ENCODE measurements at places on chromosomes 6 and 20. TPM values are rescaled to one million over a fixed set of nuclear protein-coding genes. Genes with fewer than 3 reads are reported as not detected.

DNA sequence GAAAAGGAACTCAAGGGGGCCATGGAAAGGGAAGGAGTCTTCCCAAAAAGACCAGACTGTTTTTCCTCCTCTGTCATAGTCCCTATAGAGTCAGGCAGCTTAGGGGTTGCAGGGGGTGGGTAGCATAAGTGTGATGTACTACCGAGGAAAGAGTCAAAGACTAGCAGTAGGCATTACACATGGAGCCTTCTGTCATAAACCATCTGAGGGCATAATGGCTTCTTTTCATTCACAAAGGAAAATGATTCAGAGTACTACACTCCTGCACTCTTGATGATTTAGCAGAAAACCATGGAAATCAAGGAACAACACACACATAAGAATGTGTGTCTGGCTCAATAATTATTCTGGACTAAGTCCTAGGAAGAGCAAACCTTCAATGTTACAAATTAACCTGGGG is 14.9 kb downstream of the PLN start:
- DNase-seq, result no peak

DNA sequence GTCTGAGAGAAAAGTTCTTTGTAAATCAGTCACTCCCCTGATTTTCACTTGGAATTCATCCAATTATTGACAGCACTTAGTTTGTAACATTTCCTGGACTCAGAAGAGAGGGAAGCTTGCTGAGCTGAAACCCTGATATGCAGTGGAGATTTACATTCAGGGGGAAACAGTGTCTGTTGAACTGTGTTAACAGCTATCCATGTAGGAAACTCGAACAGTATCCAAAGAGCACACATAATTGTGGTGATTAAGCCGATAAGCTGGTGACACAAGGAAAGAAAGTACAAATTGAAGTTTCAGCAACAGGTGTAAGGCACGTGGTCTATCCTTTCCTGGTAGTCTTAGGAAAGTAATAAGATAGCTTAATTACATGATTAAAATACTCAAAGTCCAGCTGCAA is 78.1 kb upstream of the FLRT3 start:
- DNase-seq, result no peak

- no peak for DNase-seq
These were observed 104.9 kb upstream of the NXT1 start for GRCh38 chr20:23245553-23246181.

DNA sequence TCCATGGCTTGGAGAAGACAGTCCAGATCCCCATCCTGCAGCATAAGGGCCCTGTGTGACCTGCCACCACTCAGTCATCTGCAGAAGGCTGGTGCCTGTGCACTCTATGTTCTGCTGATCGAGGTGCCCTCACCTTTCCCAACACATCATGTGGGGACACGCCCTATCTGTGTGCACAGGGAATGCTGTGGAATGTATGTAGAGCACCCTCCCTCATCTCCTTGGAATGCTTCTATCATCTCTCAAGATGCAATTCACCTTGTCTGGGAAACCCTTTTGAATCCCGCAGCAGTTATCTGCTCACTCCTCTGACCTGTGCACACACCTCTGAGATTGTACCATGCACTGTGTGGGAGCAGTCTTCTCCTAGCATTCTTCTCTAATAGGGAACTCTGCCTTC is 207.2 kb upstream of the SSTR4 start:
- no peak for DNase-seq

EYA4 gene
- not detected for total RNA-seq

GRCh38 chr6:144547409-144547808 is 262.3 kb downstream of the UTRN start:
- DNase-seq, result no peak

GRCh38 chr20:40294747-40295146 is 394.3 kb downstream of the MAFB start:
- no peak for DNase-seq

DEFB124 gene
- total RNA-seq, result not detected

DNA sequence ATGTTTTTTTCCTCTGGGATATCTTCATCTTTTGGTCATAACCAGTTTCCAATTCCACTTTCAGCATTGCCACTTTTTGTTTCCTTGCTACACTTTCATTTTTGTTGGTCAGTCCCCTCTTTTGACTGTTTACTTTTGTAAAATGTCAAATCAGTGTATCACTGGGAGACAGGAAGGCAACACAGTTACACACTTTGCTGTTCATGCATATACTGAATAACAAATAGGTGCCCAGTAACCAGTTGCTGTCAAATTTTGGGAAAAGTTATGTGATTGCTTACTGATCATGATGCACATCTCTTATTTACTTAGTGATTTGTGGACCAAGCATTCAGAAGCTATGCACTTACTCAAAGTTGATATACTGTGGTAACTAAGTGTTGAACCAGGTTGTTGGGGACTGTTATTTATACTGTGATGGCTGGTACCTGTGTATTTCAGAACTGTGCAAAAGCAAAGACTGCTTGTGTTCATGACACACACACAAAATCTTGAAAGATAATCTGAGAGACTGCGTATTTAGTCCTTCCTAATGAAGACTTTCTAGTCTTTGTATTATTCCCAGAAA is 41.0 kb downstream of the ZNF292 start:
- no peak for DNase-seq

DYNLT1 gene
- total RNA-seq, result 103 TPM

DNA sequence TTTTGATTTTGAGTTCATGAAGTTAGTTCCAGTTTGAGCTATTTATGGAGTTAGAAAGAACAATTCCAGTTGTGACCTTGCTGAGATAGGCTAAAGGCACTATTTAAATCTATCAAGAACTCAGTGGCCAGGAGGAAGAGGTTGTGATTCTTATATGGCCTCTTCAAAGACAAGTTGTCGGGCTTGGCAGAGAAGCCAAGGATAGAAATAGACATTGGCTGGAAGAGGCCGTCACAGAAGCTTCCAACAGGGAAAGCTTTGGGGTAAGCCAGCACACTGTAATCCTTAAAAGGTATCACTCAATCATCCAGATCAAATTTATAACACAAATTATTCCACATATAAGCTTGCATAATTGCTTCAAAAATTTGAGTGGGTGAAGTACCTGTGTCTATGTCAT is 286.1 kb downstream of the SYNE1 start:
- DNase-seq, result no peak

GINS1 gene
- 40.1 TPM for total RNA-seq

DNA sequence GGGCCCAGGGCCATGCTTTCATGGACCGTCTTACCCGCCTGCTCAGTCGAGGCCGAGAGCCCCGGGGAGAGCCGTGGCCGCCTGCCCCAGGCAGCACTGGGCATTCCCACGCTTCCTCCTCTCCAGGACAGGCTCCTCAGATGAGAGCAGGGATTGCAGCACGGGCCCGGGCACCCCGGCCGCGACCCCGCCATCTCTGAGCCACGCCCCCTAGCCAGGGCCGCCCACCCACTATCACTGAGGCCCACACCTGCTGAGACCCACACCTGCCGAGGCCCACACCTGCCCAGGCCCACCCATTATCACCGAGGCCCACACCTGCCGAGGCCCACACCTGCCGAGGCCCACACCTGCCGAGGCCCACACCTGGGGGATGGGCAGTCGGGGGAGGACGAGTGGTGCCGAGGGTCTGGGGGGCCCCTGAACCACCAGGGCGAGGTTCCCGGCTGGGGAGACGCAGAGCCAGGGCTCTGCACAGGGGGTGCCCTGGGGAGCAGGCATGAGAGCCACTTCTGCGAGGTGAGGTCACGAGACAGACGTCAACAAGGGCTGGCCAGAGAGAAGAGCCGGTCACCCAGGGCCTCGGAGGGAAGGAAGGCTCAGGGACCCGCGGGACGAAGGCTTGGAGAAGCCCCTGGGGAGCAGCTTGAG is 235.6 kb downstream of the ERMARD start:
- no peak for DNase-seq

- DNase-seq, result no peak
These were observed 99.5 kb upstream of the THEMIS start for GRCh38 chr6:128000363-128000762.

KHDC3L gene
- not detected for total RNA-seq

ACSS1 gene
- total RNA-seq, result 12.7 TPM

DNA sequence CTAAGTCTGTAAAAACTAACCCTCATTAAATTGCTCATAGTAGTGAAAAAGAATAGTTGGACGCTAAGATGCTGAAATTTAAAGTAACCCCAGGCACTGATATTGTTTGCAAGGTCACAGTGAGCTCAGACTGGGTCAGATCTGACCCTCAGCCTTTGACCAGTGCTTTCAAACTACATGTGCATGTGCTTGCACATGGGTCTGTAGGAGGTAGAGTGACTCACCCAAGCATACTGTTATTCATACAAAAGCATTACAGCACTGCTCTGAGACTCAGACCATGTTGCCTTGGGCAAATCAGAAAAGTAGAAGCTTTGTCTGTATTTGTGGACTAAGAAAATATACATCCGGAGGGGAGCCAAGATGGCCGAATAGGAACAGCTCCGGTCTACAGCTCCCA is 326.4 kb upstream of the MARCKS start:
- no peak for DNase-seq

GRCh38 chr20:58109918-58110635 is 118.4 kb downstream of the ANKRD60 start:
- no peak for DNase-seq

GRCh38 chr6:684831-685636 is 7.9 kb downstream of the EXOC2 start:
- no peak for DNase-seq

GRCh38 chr20:56781108-56781739 is 152.1 kb downstream of the TFAP2C start:
- DNase-seq, result no peak

DNA sequence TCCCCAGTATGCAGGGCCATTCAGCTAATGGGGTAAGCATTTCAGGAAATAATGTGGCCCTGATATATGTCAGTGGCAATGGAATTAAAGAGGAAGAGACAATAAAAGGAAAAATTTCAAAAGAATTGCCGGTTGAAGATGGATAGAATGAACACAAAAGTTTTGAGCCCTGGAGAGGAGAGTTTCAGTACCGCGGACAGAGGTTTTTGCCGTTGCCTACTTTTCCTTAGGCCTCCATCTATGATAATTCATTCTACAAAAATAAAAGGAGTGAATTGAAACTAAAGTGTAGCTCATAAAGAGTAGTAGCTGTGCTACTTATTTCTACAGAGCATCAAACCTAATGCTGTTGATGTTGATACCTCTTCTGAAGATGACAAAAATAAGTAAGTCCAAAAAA is 140.7 kb downstream of the RNASET2 start:
- no peak for DNase-seq

SLC22A2 gene
- not detected for total RNA-seq

DNA sequence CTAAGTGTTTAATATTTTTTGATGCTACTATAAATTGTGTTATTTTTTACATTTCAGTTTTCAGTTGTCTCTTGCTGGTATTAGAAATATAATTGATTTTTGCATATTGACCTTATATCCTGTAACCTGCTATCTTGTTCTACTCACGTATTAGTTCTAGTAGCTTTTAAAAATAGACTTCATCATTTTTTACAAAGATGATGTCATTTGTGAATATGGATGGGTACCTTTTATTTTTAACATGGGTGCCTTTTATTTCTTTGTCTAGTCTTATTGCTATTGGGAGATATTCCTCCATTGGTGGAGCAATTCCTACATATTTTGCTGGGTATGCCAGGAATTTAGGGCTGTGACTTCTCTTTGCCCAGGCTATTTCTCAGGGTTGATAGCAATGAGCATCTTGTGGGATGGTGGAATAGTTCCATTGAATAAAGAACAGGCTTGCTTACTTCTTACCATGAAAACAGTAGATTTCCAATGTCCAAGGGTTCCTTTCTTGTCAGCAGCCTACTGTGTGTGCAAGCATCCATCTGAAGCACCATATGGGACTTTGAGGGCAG is 149.7 kb downstream of the CARMIL1 start:
- no peak for DNase-seq

- no peak for DNase-seq
These were observed 66.4 kb upstream of the THBS2 start for GRCh38 chr6:169320013-169320412.

CCN2 gene
- total RNA-seq, result not detected

DNA sequence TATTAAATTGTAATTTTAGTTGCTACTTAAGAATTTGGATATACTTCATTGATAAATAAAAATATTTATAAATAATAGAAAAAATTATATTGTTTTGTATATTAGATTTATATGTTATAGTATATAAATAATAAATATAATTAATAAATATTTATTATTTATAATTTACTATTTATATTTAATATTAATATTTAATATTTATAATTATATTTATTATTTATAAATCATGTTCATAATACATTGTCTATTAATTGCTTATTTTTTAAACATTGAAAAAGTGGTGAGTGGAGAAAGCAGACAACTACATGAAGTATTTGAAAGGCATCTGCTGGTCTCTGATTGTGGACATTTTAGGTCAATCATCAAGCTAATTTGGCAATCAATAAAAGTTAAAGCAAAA is 464.5 kb downstream of the MMUT start:
- no peak for DNase-seq

GRCh38 chr6:156262014-156262413 is 515.2 kb upstream of the ARID1B start:
- DNase-seq, result no peak

DNA sequence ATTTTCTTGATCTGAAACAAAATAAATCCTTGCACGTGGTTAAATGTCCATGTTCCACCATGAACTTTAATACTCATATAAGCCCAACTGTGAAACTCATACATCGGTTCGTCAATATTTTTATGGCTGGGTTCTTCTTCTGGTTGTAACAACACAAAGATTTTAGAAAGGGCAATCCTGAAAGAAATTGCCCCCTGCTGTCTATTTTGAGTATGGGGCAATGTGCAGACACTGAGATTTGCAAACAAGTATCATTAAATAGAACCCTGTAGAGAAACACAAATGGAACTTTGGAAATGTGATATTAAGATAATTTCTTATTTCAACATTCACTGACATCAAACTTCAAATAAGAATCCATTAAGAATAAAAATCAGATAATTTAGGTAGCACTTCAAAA is 80.2 kb upstream of the PHACTR1 start:
- DNase-seq, result no peak

GUCA1A gene
- total RNA-seq, result not detected

DNA sequence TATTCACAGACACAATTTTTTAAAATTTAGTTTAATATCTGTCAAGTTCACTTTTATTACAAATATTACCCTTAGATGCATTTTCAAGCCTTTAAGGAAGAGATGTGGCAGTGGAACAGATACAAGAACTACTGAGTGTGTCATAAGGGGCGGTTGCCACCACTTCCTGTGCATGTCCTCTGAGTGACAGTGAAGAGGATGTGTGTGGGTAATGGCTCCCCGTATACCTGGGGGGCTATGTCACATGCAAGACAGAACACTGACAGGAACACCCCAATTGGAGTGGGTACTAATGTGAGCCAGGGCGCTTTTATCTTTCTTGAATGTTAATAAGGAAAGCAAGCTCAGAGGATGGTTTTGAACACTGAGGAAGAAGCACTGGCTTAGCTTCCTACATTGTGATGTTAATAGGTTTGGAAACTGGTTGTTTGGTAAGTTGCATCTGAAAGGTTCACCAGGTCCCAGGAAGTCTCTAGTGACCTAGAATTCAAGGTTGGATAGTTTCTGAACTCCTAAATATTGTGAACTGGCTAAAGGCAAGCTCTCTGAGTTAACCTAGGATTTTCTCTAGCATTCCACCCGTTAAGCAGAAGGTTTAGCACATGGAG is 83.4 kb upstream of the ASF1A start:
- DNase-seq, result peak; percentile 46

GRCh38 chr6:109229536-109229935 is 134.2 kb downstream of the CEP57L1 start:
- DNase-seq, result no peak
